Ascending aorta (tissue), 2 donors: ENCODE measurements at places on chromosomes 7 and 10.
A peak's percentile ranks its signal among the peaks of the same experiment; 100 is the strongest.

DNA sequence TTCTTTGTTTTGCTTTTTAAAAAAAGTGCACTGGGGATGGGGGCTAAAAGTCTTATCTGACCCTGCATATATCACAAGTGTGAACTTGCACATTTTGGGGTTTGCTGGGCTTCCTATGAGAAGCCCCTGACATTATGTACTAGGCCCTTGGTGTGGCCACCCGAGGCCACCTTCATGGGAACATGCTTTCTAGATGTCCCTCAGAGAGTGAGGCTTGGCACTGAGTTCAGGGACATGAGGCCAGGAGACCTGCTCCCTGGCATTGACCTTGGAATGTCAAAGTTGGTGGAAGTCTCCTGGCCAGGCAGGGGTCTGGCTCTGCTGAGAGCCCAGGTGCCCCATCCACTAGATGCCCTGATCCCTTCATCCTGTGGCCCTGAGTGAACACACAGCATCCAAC lies 536.2 kb downstream of the TCERG1L start:
- no peaks in the 10 kb centered on the region for H3K36me3 ChIP-seq
- H3K27me3 ChIP-seq, result no peaks in the 10 kb centered on the region
- H3K4me3 ChIP-seq, result no peak overlapping the region
- H3K27ac ChIP-seq, result no peak overlapping the region
- no peaks in the 10 kb centered on the region for H3K4me1 ChIP-seq

- no peaks in the 10 kb centered on the region for H3K27me3 ChIP-seq
- DNase-seq, result no peak
- H3K36me3 ChIP-seq, result no peaks in the 10 kb centered on the region
- H3K4me3 ChIP-seq, result no peak overlapping the region
Observed at GRCh38 chr7:126750207-126750911, 502.4 kb downstream of the GRM8 start.

DNA sequence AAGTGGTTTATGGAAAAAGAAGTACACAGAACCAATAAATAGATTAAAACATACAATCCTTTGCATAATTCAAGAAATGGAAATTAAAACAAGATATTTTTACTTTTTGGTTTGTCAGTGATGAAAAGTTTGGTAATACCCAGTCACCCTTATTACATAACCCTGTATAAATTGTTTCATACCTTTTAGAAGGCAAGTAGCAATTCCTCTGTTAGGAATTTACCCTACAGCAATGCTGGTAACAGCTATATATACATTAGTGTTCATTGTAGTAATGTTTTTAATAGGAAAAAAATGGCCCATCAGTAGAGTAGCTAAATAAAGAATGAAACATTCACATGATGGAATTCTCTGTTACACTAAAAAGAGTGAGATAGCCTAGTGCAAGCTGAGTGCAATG lies 42.7 kb downstream of the PTPN12 start:
- no peak overlapping the region for H3K4me3 ChIP-seq
- DNase-seq, result no peak
- H3K27me3 ChIP-seq, result no peaks in the 10 kb centered on the region
- H3K27ac ChIP-seq, result no peak overlapping the region
- peaks cover 36% of the 10 kb centered on the region for H3K36me3 ChIP-seq

DNA sequence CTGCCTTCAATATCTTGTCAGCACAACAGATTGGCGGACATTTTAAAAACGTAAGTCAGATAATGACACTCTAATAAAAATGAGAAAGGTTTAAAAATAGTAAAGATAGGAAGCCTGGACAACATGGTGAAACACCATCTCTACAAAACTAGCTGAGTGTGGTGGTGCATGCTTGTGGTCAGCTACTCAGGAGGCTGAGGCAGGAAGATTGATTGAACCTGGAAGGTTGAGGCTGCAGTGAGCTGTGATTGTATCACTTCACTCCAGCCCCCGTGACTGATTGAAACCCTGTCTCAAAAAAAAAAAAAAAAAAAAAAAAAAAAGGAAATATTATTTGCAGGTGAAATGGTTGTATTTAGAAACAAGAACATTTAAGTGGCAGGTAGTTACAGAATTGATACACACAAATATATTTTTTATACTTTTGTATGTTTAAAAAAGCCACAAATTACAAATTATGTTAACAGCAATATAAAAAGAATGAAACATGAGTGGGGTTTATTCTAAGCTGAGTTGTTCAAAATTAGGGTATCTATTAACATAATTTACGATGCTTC lies 141.9 kb downstream of the ADK start:
- no peaks in the 10 kb centered on the region for H3K36me3 ChIP-seq
- no peaks in the 10 kb centered on the region for H3K27me3 ChIP-seq
- H3K27ac ChIP-seq, result peak overlapping the region; percentile 76
- H3K4me3 ChIP-seq, result no peak overlapping the region

DNA sequence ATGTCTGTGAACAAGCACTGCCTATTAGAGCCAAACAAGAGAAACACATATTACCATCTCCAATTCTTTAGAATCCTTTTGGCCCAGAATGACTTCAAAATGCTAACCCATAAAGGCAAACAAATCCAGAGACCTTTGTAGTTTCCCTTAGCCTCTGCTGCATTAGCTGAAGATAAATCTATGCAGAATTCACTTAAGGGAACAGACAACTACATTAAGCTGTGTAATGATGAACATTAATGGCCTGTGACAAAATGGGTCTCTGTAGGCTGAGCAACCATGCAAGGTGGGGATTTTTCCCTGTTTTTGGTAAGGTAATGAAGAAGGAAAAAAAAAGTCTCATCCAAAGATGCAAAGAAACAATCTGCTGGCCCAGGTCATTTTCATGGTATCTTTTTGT lies 411.6 kb downstream of the EXOC4 start:
- H3K4me1 ChIP-seq, result no peaks in the 10 kb centered on the region
- H3K27me3 ChIP-seq, result no peaks in the 10 kb centered on the region
- H3K27ac ChIP-seq, result no peak overlapping the region
- no peak overlapping the region for H3K4me3 ChIP-seq

DNA sequence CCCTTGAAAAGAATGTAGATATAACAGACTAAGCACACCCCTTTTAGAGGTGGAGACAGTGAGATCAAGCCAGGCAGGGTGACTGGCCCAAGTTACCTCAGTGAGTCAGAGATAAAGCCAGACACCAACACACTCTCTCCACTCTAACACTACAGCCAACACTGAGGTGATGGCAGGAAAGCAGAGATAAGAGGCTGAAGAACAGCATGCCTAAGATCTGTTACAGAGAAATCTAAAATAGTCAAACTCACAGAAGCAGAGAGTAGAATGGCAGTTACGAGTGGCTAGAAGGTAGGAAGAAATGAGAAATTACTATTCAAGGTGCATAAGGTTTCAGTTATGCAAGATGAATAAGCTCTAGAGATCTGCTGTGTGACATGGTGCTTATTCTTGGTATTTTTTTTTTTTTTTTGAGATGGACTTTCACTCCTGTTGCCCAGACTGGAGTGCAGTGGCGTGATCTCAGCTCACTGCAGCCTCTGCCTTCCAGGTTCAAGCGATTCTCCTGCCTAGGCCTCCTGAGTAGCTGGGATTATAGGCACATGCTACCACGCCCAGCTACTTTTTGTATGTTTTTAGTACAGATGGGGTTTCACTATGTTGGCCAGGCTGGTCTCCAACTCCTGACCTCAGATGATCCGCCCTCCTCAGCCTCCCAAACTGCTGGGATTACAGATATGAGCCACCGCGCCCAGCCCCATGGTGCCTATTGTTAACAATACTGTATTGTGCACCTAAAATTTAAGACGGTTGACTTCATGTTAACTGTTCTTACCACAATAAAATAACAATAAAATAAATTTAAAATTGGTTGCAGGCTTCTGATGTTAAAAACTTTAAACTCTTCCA lies 28.7 kb downstream of the ICA1 start:
- H3K4me3 ChIP-seq, result no peak overlapping the region
- no peaks in the 10 kb centered on the region for H3K36me3 ChIP-seq
- H3K27ac ChIP-seq, result no peak overlapping the region
- no peak for DNase-seq
- H3K27me3 ChIP-seq, result no peaks in the 10 kb centered on the region
- no peaks in the 10 kb centered on the region for H3K4me1 ChIP-seq

DNA sequence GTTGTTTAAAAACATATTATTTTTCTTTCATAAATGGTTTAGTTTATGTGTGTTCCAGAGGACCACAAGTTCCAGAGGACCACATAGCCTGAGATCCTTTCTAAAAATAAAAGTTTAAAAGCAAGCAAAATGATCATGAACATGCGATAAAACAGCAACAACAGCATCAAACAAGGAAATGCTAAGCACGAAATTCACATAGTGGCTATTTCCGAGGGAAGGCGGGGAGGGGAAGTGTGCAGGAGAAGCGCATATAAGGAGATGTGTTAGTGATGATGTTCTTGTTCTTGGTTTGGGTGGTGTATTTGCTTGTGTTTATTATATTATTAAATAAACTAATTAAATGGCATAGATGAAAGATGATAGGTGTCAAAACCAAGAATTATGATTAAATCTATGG lies 1.2 kb downstream of the TBATA start:
- H3K36me3 ChIP-seq, result no peaks in the 10 kb centered on the region
- no peaks in the 10 kb centered on the region for H3K4me1 ChIP-seq
- H3K4me3 ChIP-seq, result no peak overlapping the region
- no peak for DNase-seq
- no peak overlapping the region for H3K27ac ChIP-seq

- no peak overlapping the region for H3K27ac ChIP-seq
- H3K4me1 ChIP-seq, result peaks cover 5% of the 10 kb centered on the region
- no peak for DNase-seq
Observed at GRCh38 chr7:76278540-76278939, 23.9 kb upstream of the HSPB1 start.

GRCh38 chr7:105951597-105951996 lies 11.5 kb upstream of the CDHR3 start:
- H3K27ac ChIP-seq, result no peak overlapping the region
- H3K4me1 ChIP-seq, result no peaks in the 10 kb centered on the region
- no peaks in the 10 kb centered on the region for H3K27me3 ChIP-seq
- no peak overlapping the region for H3K4me3 ChIP-seq
- DNase-seq, result no peak

DNA sequence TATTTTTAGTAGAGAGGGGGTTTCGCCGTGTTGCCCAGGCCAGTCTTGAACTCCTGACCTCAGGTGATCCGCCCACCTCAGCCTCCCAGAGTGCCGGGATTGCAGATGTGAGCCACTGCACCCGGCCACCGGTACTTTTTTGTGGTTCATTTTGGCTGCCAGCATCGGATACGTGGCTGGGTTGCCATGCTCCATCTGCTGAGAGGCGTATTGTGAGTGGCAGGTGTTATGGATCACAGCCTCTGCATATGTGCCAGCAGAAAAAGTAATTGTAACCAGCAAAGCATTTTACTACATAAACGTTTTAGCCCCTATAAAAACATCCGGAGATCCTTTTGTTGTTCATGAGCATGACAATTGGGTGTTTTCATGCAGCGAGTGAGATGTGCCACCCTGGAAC lies 7.1 kb downstream of the FOXK1 start:
- no peak for DNase-seq
- peaks cover 49% of the 10 kb centered on the region for H3K4me1 ChIP-seq
- H3K27ac ChIP-seq, result no peak overlapping the region

DNA sequence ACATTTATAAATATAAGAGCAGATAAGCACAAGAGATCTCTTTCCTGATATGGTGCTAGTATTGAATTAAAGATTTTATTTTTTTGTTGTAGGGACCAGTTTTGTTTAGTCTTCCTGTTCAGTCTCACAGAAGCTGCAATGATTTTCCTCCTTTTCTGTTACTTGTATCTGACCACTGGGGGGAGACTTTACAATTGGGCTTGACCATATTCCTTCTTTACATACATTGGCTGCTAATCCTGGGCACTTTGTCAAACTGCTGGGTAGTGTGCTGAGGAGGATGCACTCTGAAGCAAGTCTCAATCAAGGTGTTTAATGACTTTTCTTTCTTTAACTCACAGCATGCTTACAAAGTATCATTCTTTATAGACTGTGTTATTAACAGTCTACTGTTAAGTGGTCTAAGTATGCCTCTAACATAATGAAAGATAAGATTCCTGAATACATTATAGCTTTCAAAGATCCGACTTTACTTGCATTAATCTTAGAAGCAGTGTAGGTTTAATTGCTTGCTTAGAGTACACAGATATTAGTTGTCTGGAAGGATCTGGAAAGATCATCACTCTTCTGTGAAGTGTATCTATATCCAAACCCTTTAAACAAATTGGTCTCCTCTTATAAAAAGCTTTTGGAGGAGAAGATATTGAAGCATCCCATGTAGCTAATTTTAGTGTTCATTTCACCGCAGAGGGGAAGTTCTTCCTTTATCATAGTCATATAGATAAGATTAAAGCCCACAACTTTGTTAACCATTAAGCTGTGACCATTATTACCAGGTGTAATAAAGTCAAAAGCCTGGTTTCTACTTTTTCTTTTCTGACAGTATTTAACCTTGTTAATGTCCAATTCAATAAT lies 3.1 kb downstream of the PALS2 start:
- no peaks in the 10 kb centered on the region for H3K36me3 ChIP-seq
- peaks cover 8% of the 10 kb centered on the region for H3K4me1 ChIP-seq
- H3K27me3 ChIP-seq, result no peaks in the 10 kb centered on the region
- no peak overlapping the region for H3K4me3 ChIP-seq

- no peaks in the 10 kb centered on the region for H3K4me1 ChIP-seq
- H3K4me3 ChIP-seq, result no peak overlapping the region
- no peaks in the 10 kb centered on the region for H3K36me3 ChIP-seq
- no peak overlapping the region for H3K27ac ChIP-seq
- H3K27me3 ChIP-seq, result no peaks in the 10 kb centered on the region
Observed at GRCh38 chr7:42876182-42877068, 35.4 kb downstream of the C7orf25 start.

DNA sequence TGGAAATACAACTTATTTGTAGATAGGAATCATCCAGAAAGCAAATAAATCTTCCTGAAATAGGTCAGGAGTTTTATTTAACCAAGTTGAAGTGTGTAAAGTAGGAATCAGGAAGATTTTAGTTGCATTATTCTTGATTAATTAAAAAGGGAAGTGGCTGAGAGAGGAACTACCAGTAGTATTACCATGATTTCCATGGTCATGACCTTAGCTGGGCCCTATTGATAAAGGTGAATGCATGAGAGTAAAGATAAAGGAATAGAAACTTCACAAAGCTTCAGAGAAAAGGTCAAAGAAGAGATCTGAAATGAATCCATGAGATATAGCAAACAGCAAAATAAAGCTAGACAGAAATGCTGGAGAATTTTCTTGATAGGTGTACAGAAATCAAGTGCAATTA lies 46.2 kb upstream of the DLX6 start:
- no peak overlapping the region for H3K27ac ChIP-seq
- H3K4me1 ChIP-seq, result no peaks in the 10 kb centered on the region
- H3K4me3 ChIP-seq, result no peak overlapping the region
- H3K36me3 ChIP-seq, result no peaks in the 10 kb centered on the region
- no peaks in the 10 kb centered on the region for H3K27me3 ChIP-seq

DNA sequence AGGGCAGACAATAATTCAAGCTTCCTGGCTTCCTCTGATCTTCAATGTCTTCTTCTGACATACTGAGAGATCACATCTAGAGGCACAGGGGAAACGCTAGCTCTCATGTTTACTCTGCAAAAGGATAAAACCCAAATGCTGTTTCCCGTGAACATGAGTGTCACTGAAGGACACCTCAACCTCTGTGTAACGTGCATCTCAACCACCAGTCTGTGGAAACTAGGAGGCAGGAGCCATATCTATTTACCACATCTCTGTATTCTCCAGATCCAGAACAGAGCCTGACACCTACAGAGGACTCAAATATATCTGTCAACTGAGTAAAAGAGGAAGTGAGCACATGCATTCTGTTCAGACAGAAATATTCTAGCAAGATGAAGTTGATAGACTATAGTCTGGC lies 140.3 kb upstream of the TARP start:
- DNase-seq, result no peak
- no peaks in the 10 kb centered on the region for H3K27me3 ChIP-seq
- H3K36me3 ChIP-seq, result no peaks in the 10 kb centered on the region

GRCh38 chr10:59008452-59008851 lies 168.0 kb upstream of the PHYHIPL start:
- no peak overlapping the region for H3K4me3 ChIP-seq
- no peaks in the 10 kb centered on the region for H3K27me3 ChIP-seq
- peaks cover 11% of the 10 kb centered on the region for H3K4me1 ChIP-seq
